ENCODE measurements at places on chromosomes 1 and 21.

DNA sequence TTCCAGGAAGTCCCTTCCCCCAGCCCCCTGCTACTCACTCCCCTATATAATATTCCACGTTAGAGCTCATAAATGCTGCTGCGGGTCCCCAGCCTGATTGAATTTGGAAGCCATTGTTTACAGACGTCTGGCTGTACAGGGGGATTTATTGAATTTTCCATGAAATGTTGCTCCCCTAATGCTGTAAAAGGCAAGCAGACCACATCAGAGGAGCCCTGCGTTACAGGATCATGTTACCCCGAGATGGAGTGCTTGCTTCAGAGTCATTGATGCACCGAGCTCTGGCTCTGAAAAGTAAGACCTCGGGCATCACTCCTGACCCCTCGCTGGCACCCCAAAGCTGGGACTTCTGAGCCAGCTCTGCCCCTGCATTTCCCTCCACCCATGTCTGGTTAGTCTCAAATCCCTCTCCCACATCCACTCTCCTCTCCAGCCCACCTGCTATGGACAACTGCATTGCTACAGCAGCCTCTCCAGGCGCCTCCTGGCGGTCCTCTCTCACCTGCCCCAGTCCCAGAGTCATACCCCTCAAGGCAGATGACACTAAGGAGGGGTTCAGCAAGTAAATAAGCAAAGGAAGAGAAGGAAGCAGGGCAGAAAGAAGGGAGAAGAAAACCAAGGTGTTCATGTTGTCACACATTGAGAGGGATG lies 127.8 kb downstream of the TMEM53 start:
- no peak for DNase-seq

DNA sequence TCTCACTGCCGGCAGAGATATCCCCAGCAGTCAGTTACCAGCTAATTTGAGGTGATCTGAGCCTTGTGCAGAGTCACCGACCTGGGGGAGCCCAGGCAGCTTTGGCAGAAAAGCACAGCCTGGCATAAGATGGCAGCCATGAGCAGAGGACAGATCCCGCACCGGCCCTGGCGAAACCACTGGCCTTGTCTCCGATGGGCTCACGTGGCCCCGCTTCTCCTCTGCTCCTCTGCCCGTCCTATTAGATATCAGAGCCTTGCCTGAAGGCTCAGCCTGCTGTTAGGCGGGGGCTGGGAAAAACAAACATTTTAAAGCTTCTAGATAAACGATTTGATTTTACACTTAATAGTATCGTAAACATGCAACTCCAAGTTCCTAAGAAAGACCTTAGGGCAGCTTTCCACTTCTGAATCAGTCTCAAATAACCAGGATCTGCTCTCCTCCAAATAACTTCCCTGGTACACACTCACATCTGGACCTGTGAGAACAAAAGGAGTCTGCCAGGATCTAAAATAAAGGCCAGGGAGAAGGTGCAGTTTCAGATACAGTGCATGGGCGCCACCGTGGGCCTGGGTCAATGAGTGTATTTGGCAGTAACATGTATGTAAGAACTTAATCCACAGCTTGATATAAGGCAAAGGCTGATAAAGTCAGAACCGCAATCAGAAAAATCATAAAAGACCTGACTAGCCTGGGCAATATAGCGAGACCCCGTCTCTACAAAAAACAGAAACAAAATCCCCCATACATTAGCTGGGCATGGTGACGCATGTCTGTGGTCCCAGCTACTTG lies 10.0 kb downstream of the EDARADD start:
- no peak for DNase-seq

DNA sequence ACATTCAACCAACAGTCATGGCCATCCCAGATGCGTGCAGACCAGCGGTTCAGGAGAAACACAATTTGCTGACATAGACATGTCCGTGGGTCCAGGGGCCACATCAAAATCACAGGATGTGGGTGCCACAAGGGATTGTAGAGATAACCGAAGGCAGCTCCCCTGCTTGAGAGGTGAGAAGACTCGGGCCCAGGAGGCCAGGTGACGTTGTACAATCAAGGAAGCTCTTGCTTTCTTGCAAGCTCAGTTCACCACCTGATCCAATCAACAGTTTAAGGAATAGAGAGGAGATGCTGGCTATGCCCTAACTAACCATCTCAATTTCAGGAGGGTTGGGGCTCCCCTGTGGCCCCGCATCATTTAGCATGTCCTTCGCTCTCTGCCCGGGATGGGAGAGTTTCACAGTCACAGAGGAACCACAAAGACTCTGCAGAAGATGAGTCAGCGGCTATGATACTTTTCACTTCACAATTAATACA lies 19.5 kb downstream of the UBASH3A start:
- DNase-seq = no peak

GRCh38 chr1:28313702-28314546 lies 14.9 kb upstream of the MED18 start:
- DNase-seq = peak; percentile 47

DNA sequence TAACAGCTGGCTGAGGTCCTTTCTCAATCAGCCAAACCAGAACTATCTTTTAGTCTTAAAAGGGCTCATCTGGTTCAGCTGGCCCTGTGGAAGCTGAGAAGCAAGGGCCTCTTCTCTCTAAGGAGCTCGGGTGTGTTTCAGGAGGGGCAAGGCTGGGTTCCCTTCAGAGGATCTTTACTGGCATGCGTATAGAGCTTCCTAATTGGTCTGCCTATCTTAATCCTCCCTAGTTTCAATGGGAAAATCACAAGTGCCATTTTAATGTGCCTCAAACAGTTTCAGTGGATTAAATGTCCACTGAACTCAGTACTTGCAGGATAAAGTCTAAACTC lies 81.5 kb upstream of the LBR start:
- DNase-seq = no peak

DNA sequence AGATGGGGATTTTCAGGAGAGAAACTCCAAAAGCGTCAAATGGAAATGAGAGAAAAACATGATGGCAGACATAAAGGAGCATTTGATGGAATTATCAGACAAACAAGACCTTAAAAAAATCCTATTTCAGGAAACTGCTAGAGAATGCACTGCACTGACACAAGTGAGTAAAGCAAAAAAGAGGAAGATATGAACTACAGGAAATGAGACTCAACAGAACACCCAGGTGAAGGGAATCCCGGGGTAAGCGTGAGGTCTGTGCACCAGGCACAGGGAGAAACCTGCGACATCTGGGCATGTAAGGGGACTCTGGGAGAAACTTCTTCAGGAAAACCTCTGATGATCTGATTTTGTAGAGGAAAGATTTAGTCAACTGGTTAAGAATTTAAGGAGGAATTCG lies 2.8 kb downstream of the TARBP1 start:
- DNase-seq = no peak

- no peak for DNase-seq
Measured at GRCh38 chr1:207937204-207937603, 26.3 kb upstream of the CD34 start.

DNA sequence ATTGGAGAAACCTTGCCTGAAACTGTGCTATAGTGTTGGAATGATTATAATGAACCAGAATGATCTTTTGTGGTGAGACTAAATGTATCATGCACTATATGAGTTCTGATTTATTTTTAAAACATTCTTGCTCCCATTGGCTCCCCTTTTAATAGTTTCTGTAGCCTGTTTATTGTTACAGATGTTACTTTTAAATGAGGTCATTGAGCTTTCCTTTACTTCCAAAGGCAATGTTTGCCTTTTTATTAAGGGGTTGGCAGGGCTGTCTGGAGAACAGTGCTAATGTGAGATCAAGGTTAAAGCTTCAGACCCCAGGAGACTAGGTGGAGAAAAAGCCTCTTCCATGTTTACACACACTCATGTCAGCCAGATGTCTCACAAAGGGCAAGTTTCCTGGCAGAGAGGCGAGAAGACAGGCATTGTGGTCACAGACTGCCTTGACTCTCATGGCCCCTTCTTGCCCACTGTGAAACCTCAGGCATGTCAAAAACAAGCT lies 120.6 kb upstream of the RAVER2 start:
- peak; percentile 57 for DNase-seq

- DNase-seq = no peak
Measured at GRCh38 chr1:6930732-6931300, 145.6 kb downstream of the CAMTA1 start.
